Cerebellum (tissue), 4 donors: ENCODE measurements at places on chromosomes 4 and X.

- no peak for DNase-seq
These were observed 52.0 kb downstream of the TBC1D14 start for GRCh38 chr4:6961496-6962210.

GRCh38 chr4:144342949-144343760 lies 202.6 kb upstream of the GYPA start:
- DNase-seq = no peak

DNA sequence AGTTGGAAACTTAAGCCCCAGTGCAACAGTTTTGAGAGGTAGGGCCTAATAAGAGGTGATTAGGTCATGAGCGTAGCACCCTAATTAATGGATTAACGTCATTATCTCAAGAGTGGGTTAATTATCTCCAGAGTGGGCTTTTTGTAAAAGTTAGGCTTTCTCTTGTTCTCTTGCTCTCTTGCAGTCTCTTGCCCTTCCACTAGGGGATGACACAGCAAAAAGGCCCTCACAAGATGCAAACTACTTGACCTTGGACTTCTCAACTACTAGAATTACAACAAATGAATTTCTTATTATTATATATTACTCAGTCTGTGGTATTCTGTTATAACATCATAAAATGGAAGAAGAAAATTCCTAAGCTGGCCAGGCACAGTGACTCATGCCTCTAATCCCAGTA lies 22.1 kb upstream of the NDST3 start:
- no peak for DNase-seq

- DNase-seq = no peak
These were observed 56.9 kb upstream of the TMEM33 start for GRCh38 chr4:41878170-41878969.

GRCh38 chr4:76449833-76450232 lies 14.8 kb downstream of the SHROOM3 start:
- DNase-seq = no peak
